ENCODE measurements at places on chromosomes 5 and 9.

DNA sequence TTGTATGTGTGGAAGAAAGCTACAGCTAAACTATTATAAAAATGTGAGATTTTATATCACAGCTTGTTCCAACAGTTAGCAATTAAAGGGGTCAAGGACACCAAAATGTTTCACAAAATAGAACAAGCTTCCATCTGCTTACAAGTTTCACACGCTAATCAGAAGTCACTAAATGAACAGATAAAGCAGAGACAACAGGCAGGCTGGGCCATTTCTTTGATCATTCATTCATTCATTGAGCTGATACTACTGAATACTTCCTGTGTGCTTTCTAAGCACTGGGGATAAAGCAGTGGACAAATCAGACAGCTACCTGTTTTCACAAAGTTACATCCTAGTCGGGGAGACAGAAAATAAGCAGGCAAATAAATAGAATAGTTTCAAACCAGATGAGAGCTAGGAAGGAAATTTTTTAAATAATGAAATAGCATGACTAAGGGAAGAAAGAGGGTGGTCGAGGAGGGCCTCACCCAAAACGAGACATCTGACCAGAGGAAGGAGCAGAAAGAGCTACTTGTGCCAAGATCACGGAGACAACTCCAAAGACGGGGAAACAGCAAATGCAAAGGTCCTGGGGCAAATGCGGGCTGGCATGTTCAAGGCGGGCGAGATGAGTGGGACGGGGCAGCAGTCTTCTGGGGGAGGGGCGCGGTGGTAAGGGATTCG lies 1.2 kb downstream of the MAPK9 start:
- no peak for DNase-seq

GRCh38 chr9:93346231-93347112 lies 105.0 kb upstream of the FAM120A start:
- DNase-seq: no peak

DNA sequence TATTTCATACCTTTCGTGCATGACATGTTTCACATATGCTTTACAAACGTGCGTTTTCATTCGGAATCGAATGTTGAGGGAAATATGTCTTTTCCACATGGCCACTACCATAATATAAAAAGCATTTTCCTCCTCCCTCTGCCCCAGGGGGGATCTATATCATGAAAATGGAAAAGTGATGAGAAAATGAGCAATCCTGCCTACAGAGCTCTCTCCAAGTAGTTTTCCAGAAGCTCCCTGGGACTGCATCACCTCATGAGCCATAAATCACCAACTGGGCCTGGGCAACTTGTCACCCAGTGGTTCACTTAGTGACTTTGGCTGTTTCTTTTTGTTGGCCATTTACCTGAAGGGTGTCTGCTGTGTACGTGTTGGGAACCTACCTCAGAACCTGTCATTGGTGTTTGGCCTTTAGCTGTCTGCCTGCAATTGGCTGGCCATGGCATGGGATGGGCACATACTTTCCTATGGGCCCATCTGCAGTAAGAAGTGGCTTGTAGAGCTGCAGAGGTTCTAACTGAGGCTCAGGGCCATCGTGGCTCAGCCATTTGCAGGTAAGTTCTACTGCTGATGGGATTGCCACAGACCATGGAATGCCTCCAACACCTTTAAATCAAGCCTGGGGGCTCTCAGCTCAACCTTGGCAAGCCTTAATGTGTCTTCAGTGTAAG lies 9.5 kb upstream of the TIFAB start:
- no peak for DNase-seq

DNA sequence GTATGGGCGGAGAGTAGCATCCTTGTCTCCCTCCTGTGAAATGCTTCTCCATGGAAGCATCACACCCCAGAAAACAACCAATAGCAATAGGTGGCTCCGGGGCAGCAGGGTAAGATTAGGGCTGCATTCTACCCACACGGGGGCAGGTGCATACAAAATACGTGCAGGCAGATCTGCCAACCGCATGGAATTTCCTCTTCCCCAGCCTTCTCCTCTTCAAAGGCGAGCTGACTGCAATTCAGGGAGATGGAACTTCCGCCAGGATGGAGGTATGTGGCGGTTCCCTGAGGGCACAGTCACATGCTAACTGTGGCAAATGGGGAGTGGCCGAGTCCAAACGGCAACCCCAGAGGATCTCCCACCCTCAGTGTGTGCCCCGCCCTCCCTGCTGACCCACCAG lies 81.5 kb downstream of the LMNB1 start:
- no peak for DNase-seq

GRCh38 chr9:121326130-121326838 lies 43.8 kb downstream of the STOM start:
- DNase-seq: no peak

GRCh38 chr9:91419222-91420191 lies 4.1 kb downstream of the NFIL3 start:
- no peak for DNase-seq

- DNase-seq: no peak
Measured at GRCh38 chr9:93437996-93438395, 13.5 kb upstream of the FAM120A start.

GRCh38 chr5:31944684-31945445 lies 229.3 kb downstream of the GOLPH3 start:
- DNase-seq: no peak

DNA sequence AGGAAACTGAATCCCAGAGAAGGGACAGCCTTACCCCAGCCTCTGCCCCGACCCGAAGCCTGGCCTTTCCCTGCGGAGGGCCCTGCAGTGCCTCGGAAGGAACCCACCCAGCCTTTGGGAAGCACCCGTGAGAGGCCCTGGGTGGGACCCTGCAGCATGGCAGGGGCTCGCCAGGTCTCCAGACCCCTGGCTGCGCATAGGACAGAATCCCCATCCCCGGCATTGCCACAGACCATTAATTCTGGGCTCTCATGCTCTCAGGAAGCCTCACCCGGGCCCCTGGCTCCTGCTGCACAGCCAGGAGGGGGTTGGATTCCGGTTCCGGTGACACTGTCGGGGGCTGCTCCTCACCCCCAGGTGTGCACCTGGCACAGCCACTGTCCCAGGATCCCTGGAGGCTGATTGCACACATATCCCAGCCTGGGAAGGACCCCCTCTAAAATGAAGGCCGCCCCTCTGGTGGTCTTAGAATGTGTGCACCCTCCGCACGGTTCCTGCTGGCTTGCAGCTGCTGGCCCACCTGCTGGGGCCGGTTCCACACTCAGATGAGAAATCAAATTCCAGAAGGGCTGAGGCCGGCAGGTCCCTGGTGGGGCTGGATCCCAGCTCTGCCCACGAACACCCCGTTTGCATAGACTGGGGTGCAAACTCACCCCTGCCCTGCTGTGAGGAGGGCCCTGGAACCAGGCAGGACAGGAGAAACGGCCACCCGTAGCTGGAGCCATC lies 4.7 kb downstream of the EGFL7 start:
- DNase-seq: no peak

GRCh38 chr5:149371296-149371962 lies 7.7 kb downstream of the IL17B start:
- peak; percentile 36 for DNase-seq

DNA sequence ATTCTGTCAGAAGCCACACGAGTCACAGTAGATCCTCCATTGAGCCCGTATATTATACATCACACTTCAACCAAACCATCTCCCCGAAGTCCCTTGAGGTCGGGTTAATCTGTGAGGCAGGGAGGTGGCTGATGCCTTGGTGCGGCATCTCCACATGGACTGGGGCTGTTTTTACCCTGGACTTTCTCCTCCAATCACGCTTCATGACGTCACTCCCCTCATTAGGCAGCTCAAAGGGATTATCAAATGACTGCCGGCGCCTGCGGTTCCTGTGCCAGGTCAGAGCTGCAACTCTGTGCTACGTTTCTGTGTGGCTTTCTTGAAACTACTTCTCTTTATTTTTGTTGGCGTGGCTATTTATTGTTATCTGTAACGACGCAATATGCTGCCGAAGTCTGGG lies 53.7 kb downstream of the TMOD1 start:
- DNase-seq: no peak

DNA sequence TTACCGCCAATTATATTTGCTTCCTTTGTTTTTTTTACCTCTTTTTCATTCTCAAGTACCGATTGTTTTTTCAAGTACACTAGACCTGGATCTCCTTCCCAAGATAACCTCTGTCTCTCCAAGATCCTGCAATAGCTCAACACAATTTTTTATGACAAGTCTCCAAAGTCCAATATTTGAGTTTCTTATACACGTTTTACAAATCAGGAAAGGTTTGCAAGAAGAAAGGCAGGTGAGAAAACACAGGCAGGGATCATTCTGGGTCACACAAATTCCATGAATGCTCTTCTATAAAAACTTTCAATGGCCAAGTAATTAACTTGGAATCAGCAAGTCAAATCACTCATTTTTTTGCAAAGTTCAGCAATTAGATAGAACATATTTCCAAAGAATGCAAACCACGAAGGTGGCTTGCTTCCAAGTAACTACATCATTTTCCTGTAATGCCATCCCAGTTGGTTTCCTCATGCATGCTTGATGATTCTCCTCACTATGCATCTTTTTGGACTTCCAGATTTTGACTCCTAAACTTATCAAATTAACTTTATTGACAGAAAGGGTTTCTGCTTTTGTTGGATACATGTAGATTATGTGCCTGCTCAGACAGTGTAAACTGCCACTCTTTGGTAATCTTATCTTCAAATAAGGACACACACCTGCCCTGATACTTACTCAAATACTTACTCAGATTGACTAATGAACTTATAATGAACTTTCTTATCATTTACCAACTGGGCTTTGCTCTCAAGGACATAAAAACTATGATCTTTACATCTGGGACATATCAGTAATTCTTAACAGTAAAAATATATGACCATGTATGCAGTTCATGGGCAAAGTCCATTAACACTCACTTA lies 24.7 kb upstream of the IFNE start:
- no peak for DNase-seq

DNA sequence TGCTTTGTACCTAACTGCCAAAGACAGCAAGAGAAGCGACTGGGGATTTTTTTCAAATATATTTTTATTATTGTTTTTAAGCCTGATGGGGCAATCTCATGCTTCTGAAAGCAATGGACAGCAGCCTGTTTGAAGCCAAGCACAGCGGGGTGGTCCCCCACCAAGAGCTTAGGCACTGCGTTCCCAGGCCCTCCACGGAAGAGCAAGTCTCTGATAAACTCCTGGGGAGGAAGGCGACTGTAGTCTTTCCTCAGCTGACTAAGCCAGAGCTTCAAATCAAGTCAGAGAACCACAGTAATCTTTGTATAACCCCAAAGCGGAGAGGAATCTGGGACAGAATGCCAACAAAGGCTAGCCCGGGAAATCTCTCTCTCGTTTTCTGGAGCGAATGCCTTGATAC lies 54.4 kb downstream of the ARSB start:
- DNase-seq: no peak

All from activated CD8-positive, alpha-beta memory T cell treated with anti-CD3 and anti-CD28 coated beads for 4 hours (primary cell).